Subcutaneous adipose tissue (tissue), 4 donors: ENCODE measurements at places on chromosomes 2 and 18. TPM values are rescaled to one million over a fixed set of nuclear protein-coding genes. Genes with fewer than 3 reads are reported as not detected.

The MC5R gene
- not detected for total RNA-seq

The CCDC102B gene
- total RNA-seq, result 4.7 TPM

The POMC gene
- 6.0 TPM for total RNA-seq

The ERMN gene
- total RNA-seq, result 0.16 TPM

The NYAP2 gene
- not detected for total RNA-seq

The DNAH6 gene
- 1.5 TPM for total RNA-seq

The CRACDL gene
- 1.4 TPM for total RNA-seq

The FBXO41 gene
- 4.9 TPM for total RNA-seq

The UGT1A4 gene
- not detected for total RNA-seq

The MC2R gene
- not detected for total RNA-seq
